Hematopoietic multipotent progenitor cell treated with erythropoietin and hydrocortisone succinate and interleukin-3 and kit ligand, for 6 days (in vitro differentiated cells): ENCODE measurements at places on chromosomes 4 and X.

GRCh38 chr4:85787133-85787532, 312.2 kb downstream of the ARHGAP24 start:
- DNase-seq = no peak

DNA sequence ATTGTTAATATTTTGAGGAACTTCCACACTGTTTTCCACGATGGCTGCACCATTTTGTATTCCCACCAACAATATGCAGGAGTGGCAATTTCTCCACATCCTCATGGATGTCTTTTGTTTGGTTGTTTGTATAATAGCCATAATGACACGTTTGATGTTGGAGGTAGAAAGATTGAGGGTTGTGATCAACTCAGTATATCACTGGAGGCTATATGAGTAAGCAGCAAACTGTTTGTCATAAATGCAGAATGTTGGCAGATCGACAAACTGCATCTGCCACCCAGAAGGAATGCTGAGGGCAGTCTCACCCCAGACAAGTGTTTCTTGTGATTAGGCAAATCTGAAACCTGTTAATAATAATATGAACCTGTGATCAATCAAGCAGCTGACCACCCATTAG, 243.9 kb upstream of the WDFY3 start:
- no peak for DNase-seq

DNA sequence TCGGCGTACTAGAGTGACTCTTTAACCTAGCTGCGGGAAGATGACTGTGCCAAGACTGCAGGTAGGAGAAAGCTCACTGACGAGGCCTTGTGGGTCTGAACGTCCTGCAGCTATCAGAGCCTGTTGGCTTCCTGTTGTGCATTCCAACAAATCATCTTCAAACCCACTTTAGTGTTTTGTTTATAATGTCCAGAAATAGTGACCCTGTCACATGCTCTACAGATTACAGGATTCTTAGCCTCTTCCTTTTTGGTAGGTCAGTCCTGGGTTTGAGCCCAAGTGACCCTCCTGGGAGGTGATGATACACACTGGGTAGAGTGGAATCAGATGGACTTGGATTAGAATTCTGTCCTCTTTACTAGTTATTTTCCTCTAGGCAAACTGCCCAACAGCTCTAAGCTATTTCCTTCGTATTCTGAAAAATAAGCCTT, 33.2 kb downstream of the HTT start:
- DNase-seq = no peak

DNA sequence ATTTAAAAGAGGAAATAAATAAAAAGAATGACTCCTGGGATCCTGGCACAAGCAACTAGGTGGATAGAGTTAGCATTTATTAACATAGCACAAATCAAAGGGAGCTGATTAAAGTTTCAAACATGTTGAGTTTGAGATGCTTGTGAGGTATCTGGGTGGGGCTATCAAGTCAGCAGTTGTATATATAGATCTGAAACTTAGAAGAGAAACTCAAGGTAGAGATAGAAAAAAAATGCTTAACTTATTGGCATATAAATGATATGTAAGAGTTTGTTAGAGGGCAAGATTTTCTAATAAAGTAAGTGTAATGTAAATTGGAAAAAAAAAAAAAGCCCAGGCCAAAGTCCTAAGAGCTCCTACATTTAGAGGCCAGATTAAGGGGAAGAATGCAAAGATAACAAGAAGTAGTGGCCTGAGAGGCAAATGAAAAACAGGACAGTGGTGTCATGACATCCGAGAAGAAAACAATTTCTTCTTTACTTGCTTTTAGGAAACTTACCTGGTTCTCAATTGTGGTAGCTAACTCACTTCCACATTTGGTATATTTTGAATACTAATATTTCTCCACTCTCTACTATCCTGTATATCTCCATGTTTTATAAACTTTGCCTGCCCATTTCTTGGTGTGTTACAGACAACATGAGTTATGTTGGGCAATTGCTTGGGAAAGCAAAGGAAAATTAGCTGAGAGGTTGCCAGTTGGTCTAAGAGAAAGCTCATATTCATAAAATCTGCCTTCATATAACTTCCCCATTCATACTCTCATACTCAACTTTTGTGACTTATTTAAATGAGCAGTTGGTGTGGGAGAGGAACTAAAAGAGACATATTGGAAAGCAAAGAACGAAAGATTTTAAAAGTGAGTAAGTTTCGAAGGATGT, 169.2 kb downstream of the PARM1 start:
- DNase-seq = no peak

GRCh38 chr4:81164623-81165416, 50.2 kb downstream of the PRKG2 start:
- DNase-seq = no peak

DNA sequence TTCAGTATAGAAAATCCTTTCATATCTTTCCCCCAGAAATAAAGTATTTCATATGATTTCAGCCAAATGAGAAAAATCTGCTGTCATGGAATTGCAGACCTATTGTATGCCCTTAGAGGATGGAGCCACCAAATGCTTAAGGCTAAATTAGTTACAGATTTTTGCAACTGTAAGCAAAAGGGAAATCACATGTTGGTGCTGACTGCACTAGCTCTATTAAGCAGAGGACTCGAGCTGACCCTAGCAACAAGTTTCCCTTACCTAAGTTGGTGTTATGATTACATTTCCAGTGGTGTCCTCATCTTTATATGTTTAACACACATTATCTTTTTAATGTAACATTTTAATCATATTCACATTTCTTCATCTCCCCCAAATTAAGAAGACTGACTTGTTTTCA, 58.3 kb upstream of the DOCK11 start:
- no peak for DNase-seq

DNA sequence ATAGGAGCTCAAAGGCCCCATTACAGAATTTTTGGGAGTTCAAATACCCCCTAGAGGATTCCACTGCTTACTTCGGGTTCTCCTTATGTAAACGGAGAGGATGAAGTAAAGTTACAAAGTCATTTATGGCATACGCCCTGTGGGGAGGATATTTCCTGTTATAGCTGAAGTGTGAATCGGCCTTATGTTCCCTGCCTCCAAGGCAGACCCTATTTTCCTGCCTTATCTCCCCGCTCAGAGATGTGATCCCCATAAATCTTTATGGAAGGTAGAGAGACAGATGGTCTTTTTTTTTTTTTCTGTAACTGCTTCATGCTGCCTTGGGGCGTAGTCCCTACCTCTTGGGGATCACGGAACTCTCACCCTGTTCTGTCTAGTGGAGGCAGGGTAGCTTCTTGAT, 56.0 kb upstream of the DHX15 start:
- DNase-seq = no peak

DNA sequence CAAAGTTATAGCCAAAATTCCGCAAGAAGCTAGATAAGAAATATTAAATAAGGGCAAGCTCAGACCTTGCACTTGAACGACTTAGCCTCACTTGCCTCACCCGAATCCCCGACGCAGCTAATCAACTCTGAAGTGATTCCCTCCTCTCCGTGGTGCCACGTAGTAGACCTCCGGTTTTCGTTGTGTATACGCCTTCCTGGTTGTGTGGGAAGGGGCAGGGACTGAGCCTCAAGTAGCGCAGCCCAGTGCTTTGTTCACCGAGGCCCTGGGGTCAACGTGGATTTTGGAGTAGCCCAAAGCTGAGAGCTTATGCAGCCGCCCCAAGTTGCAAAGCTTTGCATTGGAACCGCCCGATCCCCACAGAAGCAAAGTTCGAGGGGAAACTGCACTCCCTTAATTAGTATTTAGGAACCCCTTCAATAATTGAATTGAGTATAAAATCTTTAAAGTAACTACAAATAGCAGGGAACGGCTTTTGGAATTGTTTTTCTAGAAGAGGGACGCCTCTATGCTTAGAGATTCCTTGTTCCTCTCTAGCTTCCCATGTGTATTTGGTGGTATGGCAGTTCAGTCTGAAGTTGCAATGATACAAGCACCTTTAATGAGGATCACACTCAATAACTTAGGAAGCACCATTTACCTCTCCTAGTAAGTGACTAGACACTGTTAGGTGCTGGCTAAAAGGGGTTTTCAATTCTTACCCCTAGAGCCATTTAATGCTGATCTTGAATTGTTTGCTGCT, 55.7 kb downstream of the LINC00632 start:
- DNase-seq = no peak
